ENCODE measurements at places on chromosomes 1 and 21.

- DNase-seq = no peak
Observed at GRCh38 chr1:180163041-180163440, 8.4 kb downstream of the QSOX1 start.

DNA sequence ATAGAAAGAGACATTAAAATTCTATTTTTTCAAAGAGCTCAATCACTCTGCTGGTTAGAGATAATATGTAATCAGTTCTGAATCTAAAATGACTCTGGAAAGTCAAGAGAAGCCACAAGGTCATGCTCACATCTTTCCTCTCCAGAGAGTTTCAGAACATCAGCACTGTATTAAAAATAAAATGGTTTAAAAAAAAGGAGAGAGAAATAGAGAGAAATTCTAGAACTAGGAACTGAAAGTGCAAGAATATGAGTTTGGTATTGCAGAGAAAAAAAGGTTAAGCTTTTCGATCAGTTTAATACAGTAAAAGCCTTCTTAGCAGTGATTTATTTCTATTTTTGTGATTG is 44.0 kb upstream of the DIPK1A start:
- DNase-seq = no peak

DNA sequence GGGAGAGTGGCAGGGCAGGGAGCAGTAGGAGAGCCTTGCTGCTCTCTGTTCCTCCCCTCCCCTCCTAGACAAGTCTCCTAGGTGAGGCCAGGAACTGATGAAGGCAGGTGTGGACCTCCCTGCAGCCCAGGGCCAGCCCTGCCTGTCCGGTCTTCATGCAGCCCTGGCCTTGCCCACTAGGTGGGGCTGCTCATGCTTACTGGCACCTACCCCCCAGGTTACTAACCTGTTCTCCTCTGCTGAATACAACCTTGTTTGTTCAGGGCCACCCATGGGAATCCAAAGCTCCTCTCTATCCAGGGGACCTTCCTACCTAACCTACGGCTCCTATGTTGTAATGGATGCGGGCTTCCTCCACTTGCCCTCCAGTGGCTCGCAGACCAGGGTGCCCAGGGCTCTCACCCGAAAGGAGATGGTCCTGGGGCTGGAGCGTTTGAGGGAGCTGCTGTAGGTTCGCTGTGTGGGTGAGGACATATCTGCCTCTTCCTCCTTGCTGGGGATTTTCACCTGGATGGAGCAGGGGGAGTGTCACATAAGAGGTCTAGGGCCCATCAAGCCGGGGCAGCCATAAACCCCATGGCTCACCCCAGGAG is 7.9 kb upstream of the TNNT2 start:
- DNase-seq = peak; percentile 57

DNA sequence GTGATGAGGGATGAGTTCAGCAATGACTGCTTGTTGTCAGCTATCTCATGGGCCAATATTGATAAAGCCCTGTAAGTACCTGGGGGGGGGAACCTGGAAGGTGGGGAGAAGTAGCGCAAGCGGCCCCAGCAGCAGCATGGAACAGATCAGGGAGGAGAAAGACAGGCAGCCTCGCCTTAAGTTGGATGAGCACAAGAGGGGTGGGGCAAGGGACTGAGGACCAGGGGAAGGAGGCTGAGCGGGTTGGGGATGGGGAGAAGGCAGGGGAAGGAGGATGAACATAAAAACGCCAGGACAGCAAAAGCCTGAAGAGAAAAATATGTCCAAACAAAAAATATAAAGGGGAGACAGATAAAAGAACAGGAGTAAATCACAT is 70.6 kb downstream of the ALG14 start:
- DNase-seq = no peak

DNA sequence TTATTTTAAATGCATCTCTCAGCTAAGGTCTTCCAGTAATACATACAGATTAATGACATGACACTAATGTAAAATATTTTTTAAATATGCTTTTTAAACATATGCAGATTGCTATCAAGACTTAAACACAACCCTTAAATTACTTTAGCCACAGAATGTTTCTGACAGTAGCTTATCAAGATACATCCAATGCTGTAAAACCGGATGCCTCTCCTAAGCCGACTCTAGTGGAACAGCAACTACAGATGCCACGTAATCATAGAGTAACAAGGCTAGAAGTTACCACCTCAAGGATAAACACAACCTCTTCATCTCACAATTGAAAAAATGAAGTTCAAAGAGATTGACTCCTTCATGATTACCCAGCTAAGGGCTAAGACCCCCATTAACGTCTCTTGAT is 68.4 kb downstream of the ZZZ3 start:
- DNase-seq = no peak

GRCh38 chr1:95119273-95119672 is 2.1 kb downstream of the TLCD4 start:
- no peak for DNase-seq

GRCh38 chr1:8580566-8580965 is 236.9 kb downstream of the RERE start:
- DNase-seq = no peak

DNA sequence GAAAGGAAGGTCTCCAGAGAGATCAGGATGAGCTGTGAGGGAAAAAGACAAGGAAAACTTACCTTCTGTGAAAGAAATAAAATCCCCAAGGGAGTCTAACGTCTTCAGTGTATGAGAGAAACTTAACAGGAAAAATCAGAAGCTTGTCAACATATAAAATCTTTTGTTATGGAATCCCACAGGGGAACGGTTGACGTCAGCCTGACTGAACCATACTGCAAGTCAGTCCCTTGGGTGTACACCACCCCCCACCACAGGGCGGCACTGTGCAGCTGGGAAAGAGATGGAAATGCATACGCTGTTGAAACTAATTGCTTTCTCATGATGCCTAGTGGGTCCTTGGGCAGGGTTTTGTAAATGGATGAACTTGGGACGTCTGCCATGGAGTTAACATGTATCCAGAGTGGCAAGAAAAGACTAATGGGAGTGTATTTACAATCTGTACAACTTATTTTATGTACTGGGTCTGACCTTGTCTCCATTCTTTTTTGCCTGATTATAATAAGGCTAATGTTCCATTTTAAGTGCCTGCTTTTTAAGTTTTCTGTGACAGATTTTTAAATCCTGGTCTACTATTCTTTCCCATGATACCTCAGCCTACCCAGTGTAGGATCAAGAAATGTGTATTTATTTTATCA is 22.7 kb downstream of the UTP25 start:
- peak; percentile 56 for DNase-seq

DNA sequence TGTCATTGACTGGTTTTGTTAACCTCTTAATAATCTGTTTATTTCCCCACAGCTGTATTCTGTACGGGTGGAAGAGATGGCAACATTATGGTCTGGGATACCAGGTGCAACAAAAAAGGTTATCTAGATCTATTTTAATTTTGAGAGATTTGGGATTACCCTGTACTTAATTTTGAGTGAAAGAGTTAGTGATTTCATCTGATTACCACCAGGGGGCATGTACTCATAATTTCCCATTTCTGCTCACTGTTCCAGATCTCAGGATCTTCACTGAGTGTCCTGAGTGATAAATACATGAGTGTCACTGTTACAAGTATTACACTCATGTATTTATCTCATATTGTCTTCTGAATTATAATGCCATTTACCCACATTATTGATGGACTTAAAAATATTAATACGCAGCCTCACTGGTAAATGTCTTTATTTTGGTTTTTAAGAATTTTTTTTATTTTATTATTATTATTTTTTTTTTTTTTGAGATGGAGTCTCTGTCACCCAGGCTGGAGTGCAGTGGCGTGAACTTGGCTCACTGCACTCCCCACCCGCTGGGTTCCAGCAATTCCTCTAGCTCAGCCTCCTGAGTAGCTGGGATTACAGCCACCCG is 27.4 kb downstream of the DTL start:
- no peak for DNase-seq

DNA sequence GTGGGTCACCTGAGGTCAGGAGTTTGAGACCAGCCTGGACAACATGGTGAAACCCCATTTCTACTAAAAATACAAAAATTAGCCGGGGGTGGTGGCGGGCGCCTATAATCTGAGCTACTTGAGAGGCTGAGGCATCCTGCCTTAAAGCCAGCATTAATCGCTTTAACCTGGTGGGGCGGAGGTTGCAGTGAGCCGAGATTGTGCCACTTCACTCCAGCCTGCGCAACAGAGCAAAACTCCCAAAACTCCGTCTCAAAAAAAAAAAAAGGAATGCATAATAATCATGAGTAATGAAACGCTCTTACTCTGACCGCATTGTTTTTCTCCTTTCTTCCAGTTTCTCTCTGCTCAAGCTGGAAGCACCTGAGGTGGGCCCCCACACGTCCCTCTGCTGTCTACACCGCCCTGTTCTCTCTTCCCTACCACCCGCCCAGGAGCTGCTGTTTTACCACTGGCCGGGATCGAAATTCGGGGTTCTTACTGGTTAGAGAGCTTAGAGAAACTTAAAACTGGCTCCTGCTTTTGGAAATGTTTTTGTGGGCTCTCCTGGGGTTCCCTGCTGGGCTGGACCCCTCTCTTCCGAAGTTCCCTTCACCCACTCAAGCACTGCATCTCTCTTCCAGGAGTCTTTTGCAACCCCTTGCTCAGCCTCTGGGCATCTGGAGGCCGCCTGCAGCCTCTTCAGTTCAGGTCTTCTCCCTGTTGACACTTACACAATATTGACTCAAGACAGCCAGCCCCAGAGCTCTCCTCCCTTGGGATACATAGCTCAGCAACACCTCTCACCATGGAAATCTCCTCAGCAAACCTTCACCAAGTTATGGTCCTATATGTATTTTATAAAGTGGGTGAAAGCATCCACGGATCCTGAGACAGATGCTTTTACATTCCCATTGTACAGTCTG is 62.5 kb downstream of the FAM163A start:
- DNase-seq = no peak

GRCh38 chr21:37917612-37918011 is 1.4 kb upstream of the KCNJ6 start:
- no peak for DNase-seq
